Breast epithelium (tissue), 4 donors: ENCODE measurements at places on chromosomes 4 and X. TPM values are rescaled to one million over a fixed set of nuclear protein-coding genes. Genes with fewer than 3 reads are reported as not detected.

DNA sequence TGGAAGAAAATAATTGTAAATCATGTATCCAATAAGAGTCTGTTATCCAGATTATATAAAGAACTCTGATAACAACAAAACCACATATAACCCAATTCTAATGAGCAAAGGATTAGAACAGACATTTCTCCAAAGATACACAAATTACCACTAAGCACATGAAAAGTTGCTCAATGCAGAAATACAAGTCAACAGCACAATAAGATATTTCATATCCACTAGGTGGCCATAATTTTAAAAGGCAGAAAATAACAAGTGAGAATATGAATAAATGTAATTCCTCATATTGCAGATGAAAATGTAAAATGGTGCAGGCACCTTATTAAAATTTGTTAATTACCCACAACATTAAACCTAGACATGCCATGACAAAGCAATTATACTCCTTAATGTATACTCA, 73.9 kb upstream of the ZCCHC13 start:
- DNase-seq = no peak

DNA sequence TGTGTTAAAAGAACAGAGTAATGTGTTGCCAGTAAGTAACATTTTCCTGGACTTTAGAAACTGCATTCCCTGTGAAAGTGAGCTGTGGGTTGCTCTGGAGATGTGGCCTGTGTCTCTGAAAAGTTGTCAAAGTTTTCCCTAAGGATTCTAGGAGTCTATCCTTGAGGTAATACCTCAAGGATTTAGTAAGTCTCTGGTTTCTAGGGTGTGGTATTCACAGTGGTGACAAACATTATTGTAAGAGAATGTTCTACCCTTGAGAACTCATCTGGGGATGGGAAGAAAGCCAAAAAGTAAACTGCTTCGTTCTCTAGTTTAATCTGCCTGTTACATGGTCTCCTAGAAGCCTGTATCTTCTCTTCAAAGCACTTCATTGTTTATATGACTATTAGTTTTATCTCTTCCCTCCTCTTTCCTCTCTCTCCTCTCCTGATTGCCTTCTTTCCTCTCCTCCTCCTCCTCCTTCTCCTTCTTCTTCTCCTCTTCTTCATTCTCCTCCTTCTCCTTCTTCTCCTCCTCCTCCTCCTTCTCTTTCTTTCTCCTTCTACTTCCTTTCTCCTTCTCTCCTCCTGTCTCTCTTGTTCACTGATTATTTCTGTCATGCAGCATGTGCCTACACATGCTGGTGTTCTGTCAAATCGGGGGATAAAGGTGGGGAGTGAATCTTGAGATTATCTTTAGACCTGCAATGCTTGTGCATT, 321.3 kb downstream of the PTTG2 start:
- DNase-seq = no peak

DNA sequence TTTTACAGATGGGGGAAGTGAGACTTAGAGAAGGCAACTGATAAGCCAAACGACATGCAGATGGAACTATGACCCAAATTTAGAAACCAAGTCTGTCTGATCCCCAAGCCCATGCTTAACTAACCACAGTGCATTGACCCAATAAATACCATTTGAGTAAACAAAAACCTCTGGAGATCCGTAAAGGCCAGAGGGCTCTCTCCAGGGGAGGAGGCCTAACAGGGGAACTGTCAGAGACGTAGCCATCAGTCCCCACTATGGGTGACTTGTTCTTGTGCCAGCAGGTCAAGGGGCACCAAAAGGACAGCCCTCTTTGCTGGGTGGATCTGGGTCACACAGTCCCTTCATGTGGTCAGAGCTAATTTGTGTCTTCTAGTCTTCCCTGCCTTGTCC, 420.2 kb downstream of the BCOR start:
- DNase-seq = no peak

Gene REELD1
- total RNA-seq = 0.73 TPM

- DNase-seq = no peak
These were observed 700.5 kb upstream of the AGA start for GRCh38 chr4:178142724-178143123.

Gene ATOH1
- not detected for total RNA-seq
